Large intestine (tissue), 12 donors: ENCODE measurements at places on chromosomes 5 and 9. TPM values are rescaled to one million over a fixed set of nuclear protein-coding genes. Genes with fewer than 3 reads are reported as not detected.

The BAAT gene
- polyA plus RNA-seq: 0.60 TPM

DNA sequence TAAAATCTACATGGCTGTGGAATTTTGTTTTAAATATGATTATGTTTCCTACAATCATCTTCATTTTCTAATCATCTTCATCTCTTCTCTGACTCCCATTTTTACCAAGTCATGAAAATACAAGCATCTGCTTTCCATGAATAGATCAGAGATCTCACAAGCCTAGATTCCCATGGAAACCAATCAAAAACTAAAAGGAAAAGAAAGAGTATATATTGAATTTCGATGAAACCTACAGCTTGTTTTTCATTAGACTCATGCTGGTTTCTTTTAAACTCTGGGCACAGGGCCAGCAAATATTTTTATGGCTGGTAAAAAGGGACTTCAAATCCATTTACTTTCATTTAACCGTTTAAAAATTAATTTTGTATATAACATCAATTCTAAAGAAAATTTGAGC is 51.2 kb downstream of the INVS start:
- DNase-seq: no peak

The BNC2 gene
- polyA plus RNA-seq: 8.9 TPM

DNA sequence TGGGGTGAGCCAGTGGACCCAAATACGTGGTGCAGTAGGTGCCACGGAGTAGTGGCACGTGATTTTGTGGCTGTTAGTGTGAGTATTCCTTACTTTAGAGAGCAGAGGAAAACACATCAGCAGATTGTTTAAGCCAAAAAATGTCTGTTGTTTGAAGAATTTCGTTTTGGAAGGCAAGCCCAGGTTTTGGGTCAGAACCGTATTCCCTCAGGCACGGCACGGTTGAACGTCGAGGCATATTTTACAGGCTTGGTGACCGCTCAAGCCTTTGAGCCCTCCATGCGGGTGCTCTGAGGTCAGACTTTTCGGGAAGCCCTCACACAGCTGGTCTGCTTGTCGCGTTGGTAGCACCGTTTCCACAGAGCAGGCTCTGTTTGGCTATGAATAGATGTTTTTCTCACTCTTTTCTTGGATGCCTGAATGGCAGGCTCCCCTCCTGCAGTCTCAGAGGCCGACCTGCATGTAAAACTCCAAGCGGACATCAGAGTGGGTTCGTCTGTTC is 27.2 kb downstream of the NEK6 start:
- DNase-seq: no peak

The PAIP1 gene
- polyA plus RNA-seq: 69.3 TPM

GRCh38 chr5:119363936-119364335 is 8.1 kb downstream of the TNFAIP8 start:
- no peak for DNase-seq

The CDC25C gene
- 4.5 TPM for polyA plus RNA-seq

- DNase-seq: no peak
These were observed 2.7 kb upstream of the ANXA2R start for GRCh38 chr5:43042626-43043399.

DNA sequence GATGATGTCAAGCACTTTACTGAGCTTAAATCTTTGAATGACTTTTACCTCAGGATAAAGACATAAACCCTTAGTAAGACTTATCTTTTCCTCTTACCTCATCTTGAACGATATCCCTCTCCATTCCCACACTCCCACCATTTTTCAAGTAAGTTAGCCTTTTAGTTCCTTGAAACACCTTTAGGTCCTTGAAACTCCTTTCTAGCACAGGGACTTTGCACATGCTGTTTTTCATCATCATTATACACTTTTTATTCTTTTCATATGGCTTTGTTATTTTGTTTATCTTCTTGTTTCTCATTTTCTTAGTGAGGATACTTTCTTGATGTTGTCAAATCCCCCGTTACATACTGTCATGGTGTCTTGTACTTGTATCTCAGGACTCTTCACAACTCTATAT is 24.8 kb downstream of the YTHDC2 start:
- DNase-seq: no peak

The ANKRD34B gene
- not detected for polyA plus RNA-seq

The CDHR2 gene
- polyA plus RNA-seq: 247 TPM

GRCh38 chr5:66848749-66849641 is 252.8 kb downstream of the MAST4 start:
- no peak for DNase-seq

- no peak for DNase-seq
These were observed 30.0 kb upstream of the JMY start for GRCh38 chr5:79205965-79206364.

DNA sequence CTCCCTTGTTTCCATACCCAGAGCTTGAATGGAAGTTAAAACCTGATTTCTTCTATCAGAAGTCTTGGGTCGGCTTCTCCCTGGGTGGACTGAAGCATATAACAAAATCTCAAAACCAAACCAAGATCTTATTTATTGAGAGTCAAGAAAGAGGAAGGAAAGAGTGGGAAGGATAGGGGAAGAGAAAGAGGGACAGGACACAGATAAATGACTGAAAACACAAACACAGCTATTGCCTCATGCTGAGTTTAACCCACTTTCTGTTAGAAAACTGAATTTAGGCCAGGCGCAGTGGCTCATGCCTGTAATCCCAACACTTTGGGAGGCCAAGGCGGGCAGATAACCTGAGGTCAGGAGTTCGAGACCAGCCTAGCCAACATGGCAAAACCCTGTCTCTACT is 92.9 kb downstream of the PALM2AKAP2 start:
- DNase-seq: no peak

- no peak for DNase-seq
These were observed 34.1 kb downstream of the NEK6 start for GRCh38 chr9:124291801-124292396.

- no peak for DNase-seq
These were observed 24.6 kb downstream of the CCNH start for GRCh38 chr5:87388129-87388528.

- DNase-seq: no peak
These were observed 32.9 kb upstream of the FAM120AOS start for GRCh38 chr9:93486268-93486667.

The IL33 gene
- polyA plus RNA-seq: 16.4 TPM

GRCh38 chr9:84744726-84745125 is 75.2 kb downstream of the NTRK2 start:
- DNase-seq: no peak

DNA sequence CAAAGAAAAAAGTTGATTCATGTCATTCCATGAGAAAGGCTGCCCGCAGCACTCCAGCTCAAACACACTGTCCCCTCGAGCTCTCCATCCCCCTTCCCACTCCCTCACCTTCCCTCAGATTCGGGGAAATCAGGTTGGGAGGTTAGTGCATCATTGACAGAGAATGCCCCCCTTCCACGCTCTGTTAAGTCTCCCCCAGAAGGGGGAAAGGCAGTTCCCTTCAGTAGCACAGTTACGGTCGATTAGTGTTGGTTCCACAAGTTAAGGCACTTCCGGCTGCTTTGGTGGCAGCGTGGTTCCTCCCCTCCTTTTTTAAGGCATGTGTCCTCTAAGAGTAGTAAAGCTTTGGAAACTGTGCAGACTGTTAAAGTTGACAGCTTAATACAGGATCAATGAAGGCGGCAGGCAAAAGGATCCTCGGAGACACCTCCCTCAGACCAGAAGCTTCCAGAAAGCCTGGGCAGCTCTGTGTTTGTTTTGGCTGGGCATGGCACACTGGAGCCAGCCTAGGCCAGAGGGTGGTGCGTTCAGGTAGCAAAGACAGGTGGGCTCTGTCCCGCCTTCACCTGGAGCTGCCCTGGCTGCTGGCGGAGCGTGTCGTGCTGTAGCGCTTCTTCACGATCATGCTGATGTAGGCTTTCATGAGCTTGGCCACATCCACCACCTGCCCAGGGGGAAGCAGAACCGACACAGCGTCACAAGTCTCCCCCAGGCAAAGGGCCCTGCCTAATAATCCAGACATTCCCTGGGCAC is 49.5 kb upstream of the RETREG1 start:
- DNase-seq: no peak

DNA sequence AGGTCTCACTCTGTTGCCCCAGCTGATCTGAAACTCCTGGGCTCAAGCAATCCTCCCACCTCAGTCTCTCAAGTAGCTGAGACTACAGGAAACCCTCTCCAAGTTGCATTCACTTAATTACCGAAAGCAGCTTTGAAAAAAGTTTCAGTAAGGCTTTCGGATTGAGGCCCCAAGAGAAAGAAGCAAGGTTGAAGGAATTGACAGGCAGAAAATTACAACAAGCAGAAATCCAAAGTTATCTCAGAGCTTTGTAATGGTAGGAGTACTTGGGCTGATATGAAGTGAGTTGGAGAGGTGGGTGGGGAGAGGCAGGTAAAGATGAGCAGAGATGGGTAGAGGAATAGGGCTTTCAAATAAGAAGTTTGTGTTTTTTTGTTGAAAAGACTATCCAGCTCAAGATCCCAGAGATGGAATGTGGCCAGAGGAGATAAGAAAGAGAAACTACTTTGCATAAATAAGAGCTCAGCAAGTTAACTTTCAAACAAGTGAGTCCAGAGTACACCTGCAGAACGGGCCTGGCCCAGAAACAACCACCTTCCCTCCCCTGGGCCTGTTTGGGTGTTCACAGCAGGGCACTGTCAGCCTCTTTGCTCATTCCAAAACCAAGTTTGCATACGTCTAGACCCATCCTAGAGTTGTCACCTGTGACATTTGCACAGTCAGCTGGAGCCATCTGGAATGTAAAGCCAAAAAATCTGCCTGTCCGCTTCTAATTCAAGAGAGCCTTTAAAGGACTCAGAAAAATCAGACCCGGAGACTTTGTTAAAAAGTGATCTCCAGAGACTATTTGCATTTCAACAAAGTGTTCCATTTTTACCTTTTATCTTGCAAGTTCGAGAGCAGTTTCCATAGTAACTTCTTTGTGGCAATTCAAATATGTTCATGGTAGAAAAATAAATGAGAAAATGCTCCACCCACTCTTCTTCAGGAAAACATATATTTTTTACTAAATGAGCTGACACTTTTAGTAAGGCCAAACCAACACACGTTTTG is 2.2 kb upstream of the CLINT1 start:
- DNase-seq: peak; percentile 56

DNA sequence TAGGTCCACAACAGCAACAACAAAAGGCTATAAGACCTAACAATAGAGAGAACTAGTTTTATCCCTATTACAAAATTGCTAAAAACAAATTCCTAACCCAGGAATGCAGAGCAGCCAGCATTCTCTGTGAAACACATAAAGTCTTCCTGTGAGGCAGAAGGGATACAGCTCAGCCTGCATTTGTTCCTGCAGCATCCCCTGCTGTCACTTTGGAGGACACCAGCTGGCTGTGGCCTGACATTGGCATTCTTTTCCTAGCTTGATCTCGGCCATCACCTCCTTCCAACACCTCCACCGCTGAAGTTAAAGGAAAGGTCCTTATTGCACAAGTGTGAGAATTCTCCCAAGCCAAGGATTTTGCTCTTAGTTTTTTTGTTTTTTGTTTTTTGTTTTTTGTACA is 186.1 kb downstream of the SNCAIP start:
- DNase-seq: peak; percentile 18

DNA sequence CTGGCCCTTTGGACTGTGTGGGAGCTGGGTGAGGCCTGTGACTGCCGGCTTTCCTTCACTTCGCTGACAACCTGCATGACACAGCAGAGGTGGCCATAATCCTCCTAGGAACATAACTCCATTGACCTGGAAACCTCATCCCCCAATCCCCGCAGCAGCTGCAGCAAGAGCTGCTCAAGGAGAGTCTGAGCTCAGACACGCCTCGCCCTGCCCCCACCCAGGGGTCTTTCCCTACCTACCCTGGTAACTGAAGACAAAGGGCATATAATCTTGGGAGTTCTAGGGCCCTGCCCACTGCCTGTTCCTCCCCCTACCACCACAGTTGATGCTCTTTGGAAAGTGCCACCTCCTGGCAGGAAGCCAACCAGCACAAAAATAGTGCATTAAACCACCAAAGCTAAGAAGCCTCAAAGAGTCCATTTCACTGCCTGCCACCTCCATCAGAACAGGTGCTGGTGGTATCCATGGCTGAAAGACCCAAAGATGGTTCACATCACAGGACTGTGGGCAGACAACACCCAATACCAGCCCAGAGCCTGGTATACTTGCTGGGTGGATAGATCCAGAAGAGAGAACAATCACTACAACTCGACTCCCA is 18.4 kb downstream of the TRIM36 start:
- no peak for DNase-seq

The ACER2 gene
- 3.5 TPM for polyA plus RNA-seq

DNA sequence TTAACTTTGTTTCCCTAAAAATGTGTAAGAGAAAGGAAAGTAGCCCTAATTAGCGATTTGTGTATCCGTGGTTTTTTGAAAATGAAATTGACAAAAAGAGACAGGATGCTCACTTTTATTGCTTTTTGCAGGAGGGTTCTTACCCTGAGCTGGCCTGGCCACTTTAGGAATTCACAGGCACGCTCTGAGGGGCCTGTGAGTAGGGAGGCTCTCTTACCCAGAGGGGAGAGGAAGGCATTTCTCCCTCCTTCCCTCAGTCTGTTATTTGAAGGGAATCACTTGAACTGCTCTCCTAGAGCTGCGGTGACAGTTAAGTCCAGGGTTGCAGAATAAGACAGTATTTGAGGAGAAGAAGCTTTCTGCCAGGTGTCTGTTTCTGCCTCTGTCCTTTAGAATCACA is 16.7 kb downstream of the PIK3R1 start:
- DNase-seq: no peak

The FGF10 gene
- polyA plus RNA-seq: 5.7 TPM

DNA sequence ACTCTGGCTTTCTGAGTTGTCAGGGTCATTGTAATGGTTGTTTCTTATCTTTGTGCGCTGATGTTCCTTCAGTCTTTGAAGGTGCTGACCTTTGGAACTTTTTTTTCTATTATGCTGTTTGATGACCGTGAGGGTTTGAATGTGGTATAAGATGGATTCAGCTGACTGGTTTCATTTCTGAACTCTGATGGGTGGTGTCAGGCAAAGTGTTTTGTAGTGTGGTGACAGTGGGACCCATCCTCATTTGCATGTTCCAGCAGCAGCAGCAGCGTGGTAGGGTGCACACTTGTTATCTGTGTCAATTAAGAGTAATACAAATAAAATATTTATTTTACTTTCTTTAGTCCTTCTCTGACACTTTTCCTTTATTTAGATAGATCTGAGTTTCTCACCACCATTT is 227.7 kb upstream of the PRR16 start:
- DNase-seq: no peak

The HSD17B4 gene
- 135 TPM for polyA plus RNA-seq
